Glomerular endothelial cell (primary cell): ENCODE measurements at places on chromosomes 4 and X.

DNA sequence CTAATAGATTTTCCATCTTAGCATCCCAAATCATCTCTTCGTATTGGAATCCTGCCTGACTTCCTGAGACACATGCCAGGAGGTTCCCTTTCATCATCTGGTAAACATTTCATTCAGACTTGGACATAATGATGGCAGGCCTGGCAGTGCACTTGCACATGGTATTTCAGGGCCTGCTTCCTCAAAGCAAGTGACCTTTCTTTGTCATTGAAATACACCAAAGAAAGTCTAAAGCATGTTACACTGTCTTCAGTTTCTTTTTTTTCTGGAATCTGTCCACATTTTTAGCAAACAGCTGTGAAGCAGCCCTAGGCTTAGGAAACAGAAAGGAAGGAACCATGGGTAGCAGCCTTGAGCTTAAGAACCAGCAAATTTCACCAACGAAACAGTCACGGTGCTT, 205.9 kb upstream of the VCX start:
- DNase-seq: no peak

GRCh38 chr4:76950052-76950955, 752 bp downstream of the SEPTIN11 start:
- no peak for DNase-seq

DNA sequence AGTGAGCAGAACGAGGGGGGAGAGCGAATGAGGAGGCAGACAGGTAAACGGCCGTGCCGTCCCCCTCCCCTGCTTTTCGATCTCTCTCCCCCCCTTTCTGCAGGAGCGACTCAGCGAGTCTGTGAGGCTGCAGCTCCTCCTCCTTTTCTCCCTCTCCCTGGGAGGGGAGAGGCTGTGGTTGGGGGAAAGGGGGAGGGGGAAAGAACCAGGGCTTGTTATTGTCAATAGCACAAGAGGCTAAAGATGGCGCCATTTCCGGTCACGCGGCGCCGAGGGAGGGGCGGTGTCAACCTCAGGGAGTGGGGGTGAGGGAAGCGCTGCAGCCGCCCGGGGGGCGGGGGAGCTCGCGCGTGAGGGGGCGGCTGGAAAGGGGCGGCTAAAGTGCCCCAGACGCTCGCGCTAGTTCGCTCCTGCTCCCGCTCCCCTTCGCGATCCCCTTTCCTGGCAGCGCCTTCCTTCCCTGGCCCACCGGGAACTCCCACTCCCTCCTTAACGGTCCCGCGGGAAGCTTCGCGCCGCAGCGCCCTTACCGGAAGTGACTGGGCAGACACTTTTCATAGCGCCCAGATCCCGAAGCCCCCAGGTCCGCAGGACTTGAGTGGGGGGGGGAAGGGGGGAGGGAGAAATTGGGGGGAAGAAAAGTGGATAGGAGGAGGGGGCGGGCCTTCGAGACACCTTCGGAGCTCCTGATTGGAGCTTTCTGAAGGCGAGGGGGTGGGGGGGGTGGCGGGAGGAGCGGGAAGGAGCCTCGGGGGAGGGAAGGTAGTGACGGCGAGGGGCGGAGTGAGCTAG, at the start of gene CUL4B:
Gene CUL4B (minus strand): TSS at position 121 of the 792 bp plus-strand sequence. CDS start 324 bp downstream, outside the sequence.
- no peak for DNase-seq

DNA sequence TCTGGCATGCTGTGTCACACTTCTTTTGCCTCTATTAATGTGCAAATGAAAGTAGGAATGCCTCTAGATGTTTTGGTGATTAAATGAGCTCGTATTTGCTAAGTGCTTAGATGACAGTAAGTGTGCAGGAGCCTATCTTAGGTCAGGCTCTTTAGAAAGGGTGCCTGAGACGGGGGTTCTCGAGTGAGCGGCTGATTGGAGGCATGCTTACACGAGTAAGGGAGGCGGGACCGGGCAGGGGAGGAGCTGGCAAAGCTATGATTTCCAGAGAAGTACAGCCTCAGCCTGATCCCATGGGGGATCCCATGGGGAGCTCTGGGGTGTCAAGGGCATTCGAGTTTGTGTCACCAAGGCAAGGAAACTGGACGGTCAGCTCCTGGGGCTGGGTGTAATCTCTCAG, 44.8 kb downstream of the CLDN34 start:
- no peak for DNase-seq

DNA sequence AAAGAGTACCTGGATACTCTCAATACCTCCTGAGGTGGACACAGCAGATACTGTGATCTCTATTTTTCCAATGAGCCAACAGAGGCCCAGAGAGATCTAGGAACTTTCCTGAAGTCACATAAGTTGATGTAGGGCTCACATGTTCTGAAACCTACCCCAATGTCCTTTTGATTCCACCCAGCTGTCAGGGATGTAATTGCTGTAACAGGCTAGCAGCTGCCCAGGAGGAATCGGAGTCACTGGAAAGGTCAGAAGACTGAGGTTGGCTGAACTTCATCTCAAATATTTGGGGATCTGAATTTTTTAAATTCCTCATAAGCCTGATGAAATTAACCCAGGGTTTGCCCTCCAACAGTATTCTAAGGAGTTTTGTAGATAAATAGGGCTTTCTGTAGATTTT, 52.5 kb upstream of the PROM1 start:
- DNase-seq: no peak

DNA sequence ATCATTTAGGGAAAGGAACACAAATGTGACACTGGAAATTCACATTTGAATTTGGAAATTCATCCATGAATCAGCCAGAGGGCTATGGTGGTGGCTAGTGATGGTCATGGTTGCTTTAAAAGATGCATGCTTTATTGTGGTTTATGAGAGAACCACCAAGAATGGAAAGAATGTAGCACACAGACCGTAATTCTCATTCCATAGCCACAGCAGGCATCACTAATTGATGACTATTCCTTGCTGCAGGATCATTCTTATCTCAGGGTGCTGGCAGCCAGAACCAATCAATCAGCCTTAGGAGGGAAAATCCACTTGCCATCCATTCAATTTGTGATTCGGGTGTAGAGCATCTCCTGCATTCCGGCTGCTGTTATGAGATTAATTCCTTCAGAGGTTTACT, 115.6 kb downstream of the DHRSX start:
- no peak for DNase-seq

DNA sequence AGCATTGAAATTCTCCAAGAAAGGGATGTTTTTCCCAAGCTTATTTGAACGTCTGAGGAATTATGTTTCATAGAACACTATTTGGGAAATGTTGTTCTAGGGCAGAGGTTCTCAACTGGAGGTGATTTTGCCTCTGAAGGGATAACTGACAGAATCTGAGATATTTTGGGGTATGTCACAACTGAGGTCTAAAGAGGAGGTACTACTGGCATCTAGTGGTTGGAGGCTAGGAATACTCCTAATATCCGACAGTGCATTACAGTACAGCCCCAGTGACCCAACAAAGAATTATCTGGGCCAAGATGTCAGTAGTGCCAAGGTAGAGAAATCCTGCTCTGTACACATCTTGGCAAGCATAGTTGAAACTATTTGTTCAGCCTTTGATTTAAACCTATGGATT, 6.4 kb downstream of the HSPA4L start:
- no peak for DNase-seq

DNA sequence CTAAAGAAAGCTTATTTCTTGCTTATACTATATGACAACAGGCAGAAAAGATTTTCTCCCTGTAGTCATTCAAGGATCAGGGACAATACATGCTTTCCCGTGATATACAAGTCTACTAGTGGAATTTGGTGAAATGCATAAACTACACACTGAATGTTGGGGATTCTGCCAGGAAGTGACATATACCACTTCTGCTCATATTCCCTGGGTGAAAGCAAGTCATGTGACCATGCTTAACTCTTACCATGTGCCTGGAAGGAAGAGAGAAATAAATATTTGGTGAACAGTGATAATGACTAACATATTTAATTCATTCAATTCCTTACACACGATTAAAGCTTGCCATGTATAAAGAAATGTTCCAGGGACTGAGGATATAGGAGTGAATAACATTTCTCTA, 534.6 kb downstream of the PPARGC1A start:
- DNase-seq: no peak

- DNase-seq: no peak
These were observed 48.1 kb downstream of the FNIP2 start for GRCh38 chr4:158816955-158817354.
